ENCODE measurements at places on chromosomes 2 and 18.

DNA sequence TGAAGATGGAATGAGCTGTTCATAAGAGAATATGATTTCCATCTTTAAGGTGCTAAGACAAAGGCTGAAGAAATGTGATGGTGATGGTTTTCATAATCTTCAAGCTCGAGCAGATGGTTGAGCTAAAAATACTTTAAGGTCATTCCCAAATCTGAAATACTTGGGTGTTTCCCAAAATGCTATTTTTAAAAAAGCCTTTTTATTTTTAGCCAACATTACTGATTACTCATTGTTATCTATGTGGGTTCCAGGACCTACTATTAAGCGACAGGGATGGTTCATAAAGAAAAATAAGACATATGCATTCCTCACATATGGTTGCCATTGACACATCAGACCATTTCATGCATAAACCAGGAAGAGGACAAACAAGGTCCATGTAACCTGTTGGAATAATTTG lies 298.5 kb downstream of the PLCL1 start:
- no peak for DNase-seq

- no peak for DNase-seq
Measured at GRCh38 chr2:113231064-113231463, 47.7 kb downstream of the PAX8 start.

GRCh38 chr2:37625796-37626571 lies 45.5 kb downstream of the CDC42EP3 start:
- no peak for DNase-seq

DNA sequence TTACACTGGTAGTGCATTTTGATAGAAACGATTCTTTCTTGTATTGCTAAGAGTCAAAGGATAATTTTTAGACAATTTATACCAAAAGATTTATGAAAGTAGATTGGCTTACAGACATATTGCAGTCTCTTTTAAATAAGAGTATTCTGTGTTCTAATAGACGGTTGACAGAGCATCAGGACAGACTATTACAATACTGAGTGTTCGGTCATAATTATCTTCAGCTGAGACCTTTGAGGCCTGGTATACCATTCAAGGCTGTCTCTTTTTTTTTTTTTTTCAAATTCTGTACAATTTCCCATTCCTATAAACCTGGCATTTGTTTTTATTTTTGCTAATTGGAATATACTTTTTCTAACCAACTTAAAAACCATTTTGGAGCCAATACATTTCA lies 140.6 kb upstream of the NOSTRIN start:
- DNase-seq: no peak

- no peak for DNase-seq
Measured at GRCh38 chr2:147182260-147182659, 662.6 kb upstream of the ACVR2A start.

- DNase-seq: no peak
Measured at GRCh38 chr2:28956415-28956826, 24.7 kb upstream of the TOGARAM2 start.

GRCh38 chr2:45169339-45170190 lies 160.3 kb upstream of the SIX2 start:
- no peak for DNase-seq

- no peak for DNase-seq
Measured at GRCh38 chr2:64324746-64325410, 129.1 kb upstream of the LGALSL start.

DNA sequence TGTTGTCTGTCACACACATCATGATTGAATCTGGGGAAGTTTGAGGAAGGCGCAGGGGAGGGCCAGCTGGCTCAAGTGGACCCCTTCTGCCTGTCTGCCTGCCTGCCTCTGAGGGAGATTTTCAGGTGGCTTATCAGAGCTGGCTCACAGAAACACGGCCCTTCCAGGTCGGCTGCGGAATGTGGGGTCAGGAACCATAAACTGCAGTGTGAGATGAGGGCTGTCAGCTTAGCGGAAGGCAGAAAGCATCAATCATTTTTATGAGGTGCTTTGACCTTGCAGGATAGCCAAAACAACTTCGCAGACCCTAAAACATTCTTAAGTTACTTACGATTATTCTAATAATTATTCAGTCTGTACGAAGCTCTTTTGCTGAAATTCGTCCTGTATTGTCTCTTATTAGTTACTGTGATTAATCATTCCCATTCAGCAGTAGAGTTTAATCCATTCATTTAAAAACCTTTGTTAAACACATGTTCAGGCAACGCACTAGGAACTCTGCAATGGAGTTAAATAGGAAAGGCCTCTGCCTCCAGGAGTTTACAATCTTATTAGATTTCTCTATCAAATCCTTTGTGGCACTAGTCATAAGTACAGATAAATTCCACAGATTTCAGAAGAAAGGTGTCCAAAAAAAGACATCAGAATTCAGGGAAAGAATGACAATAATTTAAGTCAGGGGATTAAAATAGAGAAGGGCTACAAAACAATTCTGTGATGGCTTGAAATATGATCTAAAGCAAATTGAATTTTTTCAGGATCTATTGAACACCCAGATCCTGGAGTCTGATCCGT lies 371.6 kb downstream of the HRH4 start:
- no peak for DNase-seq

DNA sequence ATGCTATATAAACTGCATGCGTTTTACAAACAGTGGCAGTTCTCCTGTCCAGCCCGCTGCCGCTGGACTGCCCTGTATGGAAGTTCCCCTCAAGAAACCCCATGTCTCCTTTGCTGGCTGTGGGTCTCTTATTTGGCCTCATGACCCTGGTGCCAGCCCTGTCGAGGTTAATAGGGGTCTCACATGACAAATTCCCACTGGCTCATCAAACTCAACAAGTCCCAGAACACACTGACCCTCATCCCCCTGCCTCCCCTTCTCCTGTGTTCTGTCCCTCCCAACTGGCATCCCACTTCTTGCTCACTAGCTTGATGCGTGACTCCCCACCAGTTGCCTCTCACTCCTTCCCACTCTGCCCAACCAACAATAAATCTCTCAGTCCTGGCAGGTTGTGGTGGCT lies 137.6 kb upstream of the HS6ST1 start:
- DNase-seq: no peak
